CD4-positive, alpha-beta memory T cell (primary cell): ENCODE measurements at places on chromosomes 11 and 22.

- no peak for DNase-seq
These were observed 171.3 kb downstream of the WNT11 start for GRCh38 chr11:76035020-76035419.

DNA sequence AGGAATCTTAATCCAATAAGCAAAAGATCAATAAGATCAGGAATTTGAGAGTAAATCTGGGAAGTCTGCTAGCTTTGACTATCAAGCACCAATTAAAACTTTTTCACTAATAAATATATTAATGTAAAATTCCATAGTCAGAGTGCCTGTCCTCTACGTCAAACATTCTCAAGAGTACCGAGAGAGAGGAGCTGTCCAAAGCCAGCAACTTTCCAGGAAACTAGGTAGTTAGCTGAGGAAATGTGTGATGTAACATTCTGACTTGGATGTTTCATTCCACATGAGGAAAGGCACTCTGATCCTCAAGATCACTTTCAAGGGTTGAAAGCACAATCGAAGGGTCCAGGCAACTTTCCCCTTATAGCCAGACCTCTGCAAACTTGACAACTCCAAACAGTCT is 113.2 kb downstream of the STK33 start:
- DNase-seq: no peak

DNA sequence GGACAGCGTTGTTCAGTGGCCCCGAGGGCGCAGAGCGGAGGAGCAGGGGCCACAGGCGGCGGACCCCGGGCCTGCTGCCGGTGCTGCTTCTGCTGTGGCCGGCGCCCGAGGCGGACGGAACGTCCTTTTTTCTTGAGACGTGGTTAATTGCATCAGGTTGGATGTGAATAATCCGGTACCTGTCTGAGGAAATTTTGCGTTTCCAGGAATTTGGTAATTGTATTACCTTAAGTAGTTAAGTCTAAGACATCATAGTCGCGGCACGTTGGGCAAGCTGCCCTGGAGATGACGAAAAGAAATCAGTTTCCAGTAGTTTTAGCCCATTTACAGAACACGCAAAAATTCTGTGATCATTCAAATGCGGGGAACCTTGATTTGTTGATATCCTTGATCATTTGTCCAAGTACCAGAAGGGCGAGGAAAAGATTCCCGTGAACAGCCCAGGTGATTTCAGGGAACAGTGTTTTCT is 789 bp downstream of the SPECC1L start:
- DNase-seq: no peak

GRCh38 chr11:80173371-80174136 is 732.7 kb upstream of the TENM4 start:
- no peak for DNase-seq

DNA sequence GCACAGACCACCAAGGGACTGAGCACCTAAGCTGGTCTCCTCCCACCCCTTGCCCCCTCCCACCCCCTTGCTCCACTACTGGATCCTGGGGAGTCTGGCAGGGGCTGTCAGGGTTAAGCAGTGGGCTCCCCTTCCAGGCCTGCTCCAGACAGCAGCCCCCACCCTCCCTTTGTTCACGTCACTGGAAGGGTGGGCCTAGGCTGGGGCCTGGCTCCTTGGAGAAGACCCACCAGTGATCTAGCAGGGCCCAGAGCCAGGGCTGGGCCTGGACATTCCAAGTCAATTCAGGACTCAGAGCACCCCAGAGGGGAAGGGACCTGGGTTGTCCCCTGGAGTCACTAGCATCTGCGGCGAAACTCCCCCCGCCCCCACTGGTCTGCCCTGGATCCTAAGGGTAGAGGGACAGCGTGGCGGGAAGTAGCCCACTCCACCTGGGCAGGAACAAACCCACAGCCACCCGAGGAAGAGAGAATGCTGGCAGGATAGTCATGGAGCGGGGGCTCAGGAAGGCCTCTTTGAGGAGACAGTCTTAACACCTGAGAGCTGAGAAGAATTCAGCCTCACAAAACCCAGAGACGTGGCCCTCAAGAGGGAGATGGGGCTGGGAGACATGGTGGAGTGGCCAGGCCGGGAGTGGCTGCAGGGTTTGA is 45.8 kb downstream of the IGLL1 start:
- no peak for DNase-seq

- DNase-seq: no peak
These were observed 1044.3 kb upstream of the RAG2 start for GRCh38 chr11:37642296-37642695.

DNA sequence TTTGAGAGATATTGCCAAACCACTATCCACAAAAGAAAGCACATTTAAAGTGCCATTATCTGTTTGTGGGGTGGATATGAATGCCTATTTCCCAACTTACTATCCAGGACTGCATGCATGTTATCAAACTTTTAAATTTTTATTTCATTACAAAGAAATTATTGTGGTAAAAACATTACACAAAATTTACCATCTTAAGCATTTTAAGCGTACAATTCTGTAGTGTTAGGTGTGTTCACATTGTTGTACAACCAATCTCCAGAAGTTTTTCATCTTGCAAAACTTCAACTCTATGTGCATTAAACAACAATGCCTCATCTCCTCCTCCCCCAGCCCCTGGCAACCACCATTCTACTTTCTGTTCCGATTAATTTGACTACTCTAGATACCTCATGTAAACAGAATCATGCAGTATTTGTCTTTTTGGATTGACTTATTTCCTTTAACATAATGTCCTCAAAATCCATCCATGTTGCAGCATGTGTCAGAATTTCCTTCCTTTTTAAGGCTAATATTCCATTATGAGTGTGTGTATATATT is 17.6 kb upstream of the CD44 start:
- DNase-seq: no peak

- DNase-seq: peak; percentile 31
These were observed 14.8 kb downstream of the EXT2 start for GRCh38 chr11:44110231-44110679.

DNA sequence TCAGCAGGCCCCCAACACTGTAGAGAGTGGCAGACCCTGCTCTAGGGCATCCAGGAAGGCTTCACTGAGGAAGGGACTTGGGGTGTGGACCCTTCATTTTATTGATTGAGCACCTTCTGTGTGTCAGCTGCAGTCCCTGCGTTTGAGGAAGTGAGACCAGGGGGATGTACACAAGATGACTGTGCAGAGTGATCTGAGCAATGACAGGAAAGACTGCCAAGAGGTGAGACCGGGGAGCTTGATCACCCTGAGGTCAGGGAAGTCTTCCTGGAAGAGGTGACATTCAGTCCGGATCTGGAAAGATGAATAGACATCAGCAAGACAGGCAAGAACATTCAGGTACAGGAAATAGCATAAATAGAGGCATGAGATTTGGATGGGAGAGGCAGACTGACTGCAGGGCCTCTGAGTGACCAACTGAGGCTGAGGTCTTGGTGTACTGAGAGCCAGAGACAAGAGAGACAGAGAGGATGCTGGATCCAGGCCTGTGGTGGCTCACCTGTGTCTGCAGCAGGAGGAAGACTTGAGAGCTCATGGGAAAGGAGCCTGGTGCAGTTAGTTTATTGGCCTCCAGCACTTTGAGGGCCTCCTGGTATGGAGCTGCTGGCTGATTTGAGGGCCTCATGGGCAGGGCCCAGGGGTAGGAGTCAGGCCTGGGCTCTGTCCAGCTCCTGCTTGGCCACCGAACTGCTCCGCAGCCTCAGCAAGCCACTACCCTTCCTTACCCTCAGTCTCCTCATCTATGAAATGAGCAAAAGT is 5.2 kb downstream of the DGAT2 start:
- DNase-seq: no peak

DNA sequence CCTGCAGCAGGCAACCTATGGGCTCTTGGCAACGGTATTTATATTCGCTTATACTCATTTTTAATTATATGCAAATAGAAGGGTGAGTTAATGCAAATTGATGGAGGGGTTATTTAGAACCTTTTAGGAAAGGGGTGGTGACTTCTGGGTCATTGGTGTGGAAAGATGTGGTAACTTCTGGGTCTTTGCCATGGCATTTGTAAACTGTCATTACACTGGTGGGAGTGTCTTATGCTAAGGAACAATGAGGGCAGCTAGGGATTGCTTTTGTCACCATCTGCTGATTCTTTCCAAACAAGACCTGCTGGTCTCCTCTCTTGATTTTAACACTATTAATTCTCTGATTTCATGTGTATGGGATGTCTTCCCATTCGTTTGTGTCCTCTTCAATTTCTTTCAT is 11.7 kb upstream of the KAT5 start:
- no peak for DNase-seq

DNA sequence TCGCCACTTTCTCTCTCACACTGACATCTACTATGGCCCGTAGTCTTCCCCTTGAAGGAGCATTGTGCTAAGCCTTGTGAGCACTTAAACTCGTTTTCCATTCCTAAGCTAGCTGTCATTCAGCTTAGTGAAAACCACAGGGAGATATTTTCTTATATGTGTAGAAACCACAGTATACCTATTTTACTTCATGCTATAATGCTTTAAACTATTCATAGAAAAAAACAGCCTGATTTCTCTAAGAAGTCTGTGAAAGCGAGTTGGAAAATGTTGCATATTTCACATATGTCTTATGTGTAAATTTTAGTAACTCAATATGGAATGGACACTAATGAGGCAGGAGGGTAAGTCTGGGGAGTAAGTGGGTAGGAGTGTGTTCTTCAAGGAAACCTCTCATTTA is 194.3 kb upstream of the CTSC start:
- no peak for DNase-seq

DNA sequence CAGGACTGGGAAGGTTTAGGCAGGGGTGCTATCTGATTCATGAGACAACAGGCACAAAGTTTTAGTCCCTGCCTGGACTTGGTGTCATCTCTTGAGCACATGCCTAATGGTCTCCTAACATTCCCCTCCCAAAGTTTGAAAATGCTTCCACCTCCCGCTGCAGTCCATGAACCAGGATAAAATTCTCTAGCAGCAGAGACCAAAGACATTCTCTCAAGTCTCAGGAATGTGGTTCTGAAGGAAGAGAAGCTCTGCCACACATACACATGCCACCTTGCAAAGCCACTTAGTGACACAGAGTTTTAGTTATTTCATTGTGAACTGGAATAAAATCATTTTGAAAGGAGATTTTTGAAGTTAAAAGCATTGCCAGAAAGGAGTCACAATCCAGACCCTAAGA is 15.5 kb downstream of the OR51B6 start:
- DNase-seq: no peak

DNA sequence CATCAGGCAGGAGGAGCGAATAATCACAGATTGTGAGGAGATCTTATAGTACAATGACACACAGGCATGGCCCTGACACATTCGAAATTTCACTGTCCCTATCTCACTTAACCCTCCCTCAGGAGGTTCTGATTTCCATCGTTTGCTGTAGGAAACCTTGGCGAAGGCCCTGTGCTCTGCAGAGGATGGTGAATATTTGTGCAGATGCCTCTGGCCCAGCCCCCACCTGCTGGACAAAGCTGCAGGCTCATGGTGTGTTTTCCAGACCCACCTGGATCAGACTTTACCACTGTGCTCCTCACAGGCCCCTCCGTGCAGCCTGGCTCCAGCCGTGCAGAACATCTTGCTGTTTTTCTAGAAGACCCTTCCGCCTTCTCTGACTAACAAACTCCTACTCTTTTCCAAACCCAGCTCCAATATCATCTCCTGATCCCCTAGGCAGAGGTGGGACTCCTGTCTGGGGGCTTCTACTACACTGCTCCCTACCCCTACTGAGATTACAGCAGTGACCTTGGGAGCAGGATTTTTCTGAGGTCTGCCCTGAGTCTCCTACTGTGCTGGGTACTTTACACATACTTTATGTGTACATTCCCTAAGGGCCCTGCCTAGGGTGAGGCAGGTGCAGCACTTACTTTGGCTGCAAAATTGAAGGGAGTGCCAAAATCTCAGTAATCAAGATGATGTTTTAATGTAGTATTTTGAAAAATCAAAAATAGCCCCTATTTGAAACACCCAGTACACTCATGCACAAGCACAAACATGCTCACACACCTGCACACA is 412.7 kb downstream of the SOX6 start:
- DNase-seq: no peak

DNA sequence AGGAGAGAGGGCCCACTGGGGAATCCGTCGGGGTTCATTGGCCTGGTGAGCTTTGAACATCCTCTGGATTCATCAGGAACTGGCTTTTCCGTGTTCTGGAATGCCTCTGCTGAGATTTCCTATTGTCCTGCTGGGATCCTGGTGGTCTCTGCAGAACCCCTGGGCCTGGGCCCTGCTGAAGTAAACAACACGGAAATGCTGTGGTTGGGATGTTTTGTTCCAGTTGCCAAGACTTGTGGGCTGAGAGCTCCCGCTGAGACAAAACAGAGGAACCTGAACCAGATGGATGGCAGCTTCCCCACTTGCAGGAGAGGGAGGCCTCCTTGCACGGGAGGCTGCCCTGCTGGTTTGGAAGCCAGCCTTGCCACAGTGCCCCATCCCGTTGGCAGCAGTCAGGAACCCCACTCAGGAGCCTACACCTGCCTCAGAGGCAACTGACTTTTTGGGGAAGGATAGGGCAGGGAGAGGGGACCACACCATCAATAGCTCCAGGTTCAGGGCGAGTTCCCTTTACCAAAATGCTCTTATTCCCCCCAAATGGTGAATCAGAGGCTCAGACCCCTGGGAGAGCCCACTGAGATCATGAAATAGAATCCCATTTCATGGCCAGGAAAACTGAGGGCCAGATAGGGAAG is 60.7 kb downstream of the LRRC32 start:
- DNase-seq: no peak

DNA sequence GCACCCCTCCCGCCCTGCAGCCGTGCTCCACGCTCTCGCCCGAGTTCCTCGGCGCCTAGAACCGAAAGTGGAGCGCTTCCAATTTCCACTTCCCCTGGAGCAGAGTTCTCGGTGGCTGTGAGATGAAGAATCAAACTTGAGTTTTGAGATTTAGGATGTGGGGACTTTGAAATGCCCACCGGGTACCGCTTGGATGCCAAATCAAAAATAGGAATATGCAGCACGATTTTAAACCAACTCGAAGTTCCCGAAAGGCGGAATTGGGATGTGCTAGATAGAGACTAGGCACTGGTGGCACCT is 569 bp downstream of the POLA2 start:
- DNase-seq: no peak

- DNase-seq: no peak
These were observed at the start of gene MPPED2 for GRCh38 chr11:30586251-30587144. TSS of gene MPPED2 (minus strand) at chr11:30586353. CDS start at chr11:30580373, 5,980 bp downstream.

GRCh38 chr22:19488884-19489843 is 9.4 kb downstream of the CDC45 start:
- no peak for DNase-seq
